CD14-positive monocyte (primary cell): ENCODE measurements at places on chromosomes 5 and 9. TPM values are rescaled to one million over a fixed set of nuclear protein-coding genes. Genes with fewer than 3 reads are reported as not detected.

Gene PGM5
- 0.31 and 0.35 TPM in 2 replicates for polyA plus RNA-seq

Gene SLC6A19
- polyA plus RNA-seq = not detected

Gene HMGCS1
- polyA plus RNA-seq = 4.0 and 7.8 TPM in 2 replicates

- no peaks in the 10 kb centered on the region for H3K36me3 ChIP-seq
- H3K27ac ChIP-seq = no peak overlapping the region
- no peaks in the 10 kb centered on the region for H3K27me3 ChIP-seq
- peaks cover 3% of the 10 kb centered on the region for H3K4me1 ChIP-seq
- H3K4me3 ChIP-seq = no peak overlapping the region
Measured at GRCh38 chr9:16316456-16316855, 554.0 kb downstream of the BNC2 start.

- no peaks in the 10 kb centered on the region for H3K36me3 ChIP-seq
- H3K27me3 ChIP-seq = no peaks in the 10 kb centered on the region
- no peak overlapping the region for H3K27ac ChIP-seq
- no peak for DNase-seq
- H3K4me3 ChIP-seq = no peak overlapping the region
Measured at GRCh38 chr9:20570756-20571155, 51.5 kb downstream of the MLLT3 start.

DNA sequence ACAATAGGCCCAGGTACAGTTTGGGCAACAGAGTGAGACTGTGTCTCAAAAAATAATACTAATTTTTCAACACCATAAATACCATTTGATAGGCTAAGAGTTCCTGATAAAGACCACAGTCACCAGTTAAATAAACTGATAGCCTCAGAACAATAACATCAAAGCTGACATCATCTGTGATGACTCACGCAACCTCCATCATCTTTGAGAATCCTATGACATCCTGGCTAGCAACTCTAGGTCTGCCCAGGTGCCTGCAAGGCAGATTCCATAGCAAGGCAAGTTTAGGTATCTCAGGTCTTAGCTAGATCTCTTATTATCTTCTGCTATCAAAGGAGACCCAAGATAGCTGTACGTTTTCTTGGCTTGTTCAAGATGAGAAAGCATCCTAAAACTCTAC is 30.5 kb upstream of the UBAP2 start:
- no peak overlapping the region for H3K4me3 ChIP-seq
- H3K36me3 ChIP-seq = peaks cover 5% of the 10 kb centered on the region
- H3K27ac ChIP-seq = no peak overlapping the region
- DNase-seq = no peak
- H3K27me3 ChIP-seq = no peaks in the 10 kb centered on the region

- no peak overlapping the region for H3K4me3 ChIP-seq
- no peaks in the 10 kb centered on the region for H3K4me1 ChIP-seq
- DNase-seq = no peak
- peaks cover 36% of the 10 kb centered on the region for H3K36me3 ChIP-seq
Measured at GRCh38 chr9:105320568-105320967, 76.1 kb downstream of the SLC44A1 start.

DNA sequence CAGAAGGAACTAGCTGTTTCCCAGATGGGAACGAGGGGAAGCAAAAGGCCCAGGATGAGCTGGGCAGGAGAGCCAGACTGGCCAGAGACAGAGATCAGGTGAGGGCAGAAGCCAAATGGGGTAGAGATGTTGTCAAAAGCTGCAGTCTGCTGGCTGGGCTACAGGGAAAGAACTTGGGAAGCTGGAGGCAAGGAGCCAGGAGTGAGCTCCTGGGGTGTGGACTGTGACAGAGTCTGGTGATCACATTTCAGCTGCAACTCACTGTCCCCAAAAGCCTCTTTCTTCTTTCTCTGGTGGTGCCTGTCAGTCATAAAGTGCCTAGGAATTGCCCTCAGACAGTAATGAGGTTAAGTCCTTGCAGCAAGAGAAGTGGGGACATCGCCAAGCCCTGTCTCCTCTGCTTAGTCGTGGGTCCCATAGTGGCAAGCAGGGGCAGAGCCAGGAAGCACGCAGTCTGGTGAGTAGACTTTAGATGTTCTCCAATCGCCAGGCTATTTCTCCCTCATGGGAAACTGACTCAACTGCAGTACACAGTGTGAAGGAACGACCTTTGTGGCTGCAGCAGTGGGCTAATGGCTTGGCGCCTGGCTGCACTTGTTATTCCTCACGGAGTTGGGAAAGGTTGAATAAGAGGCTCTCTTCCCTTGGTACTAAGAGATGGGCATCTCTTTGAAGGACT is 2.5 kb upstream of the FSD1L start:
- DNase-seq = no peak
- no peaks in the 10 kb centered on the region for H3K36me3 ChIP-seq
- peaks cover 10% of the 10 kb centered on the region for H3K4me1 ChIP-seq

DNA sequence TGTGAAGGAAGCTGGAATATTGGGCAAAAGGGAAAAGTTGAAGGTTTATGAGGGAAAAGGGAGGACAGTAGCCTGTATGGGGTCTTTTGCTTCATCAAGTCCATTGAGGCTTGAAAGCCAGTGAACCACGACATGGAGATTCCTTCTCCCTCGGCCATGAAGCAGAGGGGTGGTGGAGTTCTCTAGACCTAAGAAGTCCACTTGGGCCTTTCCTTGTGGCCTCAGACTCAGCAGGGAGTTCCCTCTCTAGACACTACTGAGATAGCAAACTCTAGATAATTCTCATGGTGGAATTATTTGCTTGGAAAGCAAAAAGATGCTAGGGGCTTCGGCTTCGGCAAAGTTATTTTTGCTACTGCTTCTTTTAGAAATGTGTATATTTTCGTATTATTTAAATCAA is 78.5 kb downstream of the FOXD1 start:
- no peaks in the 10 kb centered on the region for H3K4me1 ChIP-seq
- no peaks in the 10 kb centered on the region for H3K36me3 ChIP-seq
- no peak for DNase-seq
- no peak overlapping the region for H3K4me3 ChIP-seq

DNA sequence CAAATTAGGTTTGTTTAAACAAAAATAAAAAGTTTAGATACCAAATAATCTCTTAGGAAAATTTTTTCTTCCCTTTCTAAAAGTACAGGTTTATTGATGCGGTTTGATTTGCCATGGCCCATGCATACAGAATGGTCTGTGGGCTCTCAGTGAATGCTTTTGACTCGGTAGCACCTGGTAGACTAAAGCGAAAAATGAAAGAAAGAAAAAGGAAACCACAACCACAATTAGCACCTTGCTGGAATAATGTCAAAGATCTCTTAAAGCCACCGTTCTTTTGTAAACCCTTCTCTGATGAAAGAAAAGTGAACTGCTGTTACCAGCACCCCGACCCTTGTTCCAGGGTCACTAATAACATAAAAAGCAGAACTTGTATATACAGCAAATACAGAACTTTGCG is 157.9 kb downstream of the NFIB start:
- H3K4me3 ChIP-seq = no peak overlapping the region
- no peaks in the 10 kb centered on the region for H3K36me3 ChIP-seq
- no peaks in the 10 kb centered on the region for H3K27me3 ChIP-seq
- no peaks in the 10 kb centered on the region for H3K4me1 ChIP-seq
- H3K27ac ChIP-seq = no peak overlapping the region

GRCh38 chr5:67149951-67150523 is 46.6 kb downstream of the CD180 start:
- no peak overlapping the region for H3K27ac ChIP-seq
- H3K4me1 ChIP-seq = peaks cover 6% of the 10 kb centered on the region
- H3K27me3 ChIP-seq = no peaks in the 10 kb centered on the region
- H3K4me3 ChIP-seq = no peak overlapping the region

- no peak for DNase-seq
- H3K4me1 ChIP-seq = no peaks in the 10 kb centered on the region
- H3K4me3 ChIP-seq = no peak overlapping the region
- no peaks in the 10 kb centered on the region for H3K27me3 ChIP-seq
- H3K36me3 ChIP-seq = no peaks in the 10 kb centered on the region
Measured at GRCh38 chr9:93200989-93201334, 17.0 kb downstream of the WNK2 start.

DNA sequence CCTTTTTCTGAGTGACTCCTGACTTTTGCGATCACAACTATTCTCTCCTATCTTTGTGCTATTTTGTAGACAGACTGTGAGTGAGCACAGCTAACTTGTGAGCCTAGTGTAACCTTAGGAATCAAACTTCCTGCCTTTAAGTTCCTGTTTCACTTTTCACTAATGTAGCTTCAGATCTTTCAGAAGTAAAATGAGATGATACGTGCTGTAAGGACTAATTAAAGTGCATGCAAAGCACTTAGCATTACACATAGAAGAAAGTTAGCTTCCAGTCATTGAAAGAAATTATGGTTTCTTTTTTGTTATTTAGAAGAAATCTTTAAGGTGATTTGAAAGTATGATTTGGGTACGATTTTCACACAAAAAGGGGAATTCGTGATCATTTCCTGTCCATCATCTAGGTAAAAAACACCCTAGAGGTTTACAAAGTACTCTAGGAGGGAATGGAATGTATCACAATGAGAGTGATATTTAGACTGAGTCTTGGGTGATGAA is 122.7 kb downstream of the ST8SIA4 start:
- no peaks in the 10 kb centered on the region for H3K36me3 ChIP-seq
- peaks cover 42% of the 10 kb centered on the region for H3K4me1 ChIP-seq
- H3K4me3 ChIP-seq = peak overlapping the region; percentile 69

- no peak overlapping the region for H3K4me3 ChIP-seq
- H3K27ac ChIP-seq = no peak overlapping the region
Measured at GRCh38 chr9:80175286-80176150, 603.8 kb downstream of the TLE4 start.

DNA sequence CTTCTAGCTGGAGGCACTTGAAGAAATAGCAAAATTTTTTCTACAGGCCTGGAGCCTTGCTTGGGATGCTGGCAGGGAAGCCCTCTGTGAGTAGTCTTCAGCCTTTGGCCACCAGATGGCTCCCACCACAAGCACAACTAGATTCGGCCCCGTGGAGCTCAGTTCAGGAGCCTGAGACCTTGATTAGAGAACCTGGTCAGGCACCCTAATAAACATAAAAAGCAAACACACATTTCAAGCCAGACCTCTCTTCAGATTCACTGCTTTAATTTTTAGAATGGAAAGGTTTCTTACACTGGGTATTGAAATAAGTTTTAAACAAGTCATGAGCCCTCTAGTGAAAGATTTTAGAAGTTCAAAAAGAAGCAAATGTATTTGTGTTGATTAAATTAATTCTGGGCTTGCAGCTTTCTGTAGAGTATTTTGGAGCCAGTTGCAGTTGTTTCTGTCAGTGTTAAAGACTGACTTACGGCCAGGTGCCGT is 41.4 kb downstream of the GLRX start:
- no peak overlapping the region for H3K27ac ChIP-seq
- no peaks in the 10 kb centered on the region for H3K36me3 ChIP-seq
- peak; percentile 78 for DNase-seq
- H3K4me3 ChIP-seq = peak overlapping the region; percentile 58
- H3K4me1 ChIP-seq = peaks cover 31% of the 10 kb centered on the region

DNA sequence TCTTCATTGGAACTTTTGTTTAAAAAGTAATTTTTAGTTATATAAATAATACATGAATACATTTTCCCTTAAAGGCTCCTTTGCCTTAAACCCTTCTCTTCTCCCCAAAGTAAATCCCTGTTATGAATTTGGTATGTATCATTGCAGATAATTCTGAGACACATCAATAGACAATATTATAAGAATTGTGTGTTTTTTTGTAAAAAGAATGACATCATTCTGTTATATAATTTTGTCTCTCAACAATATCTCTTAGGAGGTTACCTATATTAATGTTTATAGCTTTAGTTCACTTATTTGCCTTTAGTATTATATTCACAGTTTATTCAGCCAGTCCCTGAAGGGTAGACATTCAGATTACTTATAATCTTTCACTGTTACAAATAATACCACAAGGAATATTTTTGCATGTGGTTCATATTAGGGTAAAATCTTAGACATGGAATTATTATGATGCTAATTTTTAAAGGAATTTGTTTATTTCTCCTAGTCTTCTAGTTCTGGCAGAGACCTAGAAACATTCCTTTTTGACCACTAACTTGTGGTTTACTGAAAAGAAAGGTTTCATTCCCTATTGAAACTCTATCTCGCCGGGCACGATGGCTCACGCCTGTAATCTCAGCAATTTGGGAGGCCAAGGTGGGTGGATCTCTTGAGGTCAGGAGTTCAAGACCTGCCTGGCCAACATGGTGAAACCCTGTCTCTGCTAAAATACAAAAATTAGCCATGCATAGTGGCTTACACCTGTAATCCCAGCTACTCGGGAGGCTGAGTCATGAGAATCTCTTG is 105.6 kb downstream of the KCTD16 start:
- no peaks in the 10 kb centered on the region for H3K36me3 ChIP-seq
- no peak overlapping the region for H3K4me3 ChIP-seq
- no peak overlapping the region for H3K27ac ChIP-seq
- no peak for DNase-seq
- H3K27me3 ChIP-seq = no peaks in the 10 kb centered on the region
- H3K4me1 ChIP-seq = no peaks in the 10 kb centered on the region

- no peaks in the 10 kb centered on the region for H3K36me3 ChIP-seq
- no peak for DNase-seq
- H3K27ac ChIP-seq = no peak overlapping the region
- no peak overlapping the region for H3K4me3 ChIP-seq
Measured at GRCh38 chr9:84711936-84712335, 42.4 kb downstream of the NTRK2 start.

GRCh38 chr5:37662789-37663485 is 176.9 kb downstream of the GDNF start:
- H3K27me3 ChIP-seq = no peaks in the 10 kb centered on the region
- no peaks in the 10 kb centered on the region for H3K4me1 ChIP-seq

GRCh38 chr5:172439785-172440477 is 14.4 kb downstream of the SH3PXD2B start:
- no peak overlapping the region for H3K4me3 ChIP-seq
- H3K4me1 ChIP-seq = peaks cover 9% of the 10 kb centered on the region
- DNase-seq = no peak
- H3K36me3 ChIP-seq = no peaks in the 10 kb centered on the region
- no peak overlapping the region for H3K27ac ChIP-seq

DNA sequence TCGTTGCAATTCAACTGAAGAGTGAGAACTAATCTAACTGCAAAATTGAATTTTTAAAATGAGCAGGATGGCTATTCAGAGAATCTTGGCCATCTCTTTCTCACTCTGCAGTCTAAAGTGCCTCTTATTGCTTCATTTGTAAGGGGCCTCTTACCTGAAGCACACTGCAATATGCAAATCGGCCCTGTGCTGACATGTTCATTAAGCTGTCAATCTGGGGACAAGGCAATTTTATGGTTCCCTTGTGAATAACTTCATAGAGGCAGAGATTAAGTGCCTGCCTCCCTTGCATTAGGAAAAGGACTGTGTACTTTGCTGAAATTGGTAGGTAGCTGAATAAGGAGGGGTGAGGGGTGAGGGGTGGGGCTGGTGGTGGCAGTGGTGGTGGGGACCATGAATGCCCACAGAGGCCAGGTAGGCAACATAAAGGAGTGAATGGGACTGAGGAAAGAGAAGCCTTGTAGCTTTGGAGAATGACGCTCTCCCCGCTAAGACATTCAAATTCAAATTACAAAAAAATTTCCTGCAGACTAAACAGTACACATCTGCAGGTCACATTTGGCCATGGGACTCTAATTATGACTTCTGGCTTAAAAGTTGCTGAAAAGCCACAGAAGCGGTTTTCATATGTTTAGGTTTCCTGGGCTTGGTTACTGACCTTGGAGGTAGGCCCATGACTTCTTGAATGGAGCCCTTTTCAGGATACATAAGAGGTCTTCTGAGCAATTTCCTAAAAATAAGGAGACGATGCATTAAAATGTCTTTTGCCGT is 25.0 kb downstream of the TNFSF8 start:
- peaks cover 2% of the 10 kb centered on the region for H3K4me1 ChIP-seq
- H3K27me3 ChIP-seq = no peaks in the 10 kb centered on the region
- peaks cover 68% of the 10 kb centered on the region for H3K36me3 ChIP-seq
- H3K4me3 ChIP-seq = no peak overlapping the region
- no peak for DNase-seq

GRCh38 chr9:83385317-83385716 is 152.9 kb downstream of the FRMD3 start:
- H3K36me3 ChIP-seq = no peaks in the 10 kb centered on the region
- H3K27ac ChIP-seq = no peak overlapping the region
- H3K27me3 ChIP-seq = no peaks in the 10 kb centered on the region
- H3K4me3 ChIP-seq = no peak overlapping the region
